ENCODE measurements at places on chromosomes 13 and 19.

GRCh38 chr13:20503088-20504083 is 22.3 kb downstream of the CRYL1 start:
- no peak for DNase-seq

GRCh38 chr19:6551607-6552450 is 21.0 kb downstream of the TNFSF9 start:
- DNase-seq = no peak

- DNase-seq = no peak
Observed at GRCh38 chr13:43405457-43405856, 381.3 kb downstream of the ENOX1 start.

- DNase-seq = no peak
Observed at GRCh38 chr19:1609680-1610474, 4.6 kb upstream of the UQCR11 start.

DNA sequence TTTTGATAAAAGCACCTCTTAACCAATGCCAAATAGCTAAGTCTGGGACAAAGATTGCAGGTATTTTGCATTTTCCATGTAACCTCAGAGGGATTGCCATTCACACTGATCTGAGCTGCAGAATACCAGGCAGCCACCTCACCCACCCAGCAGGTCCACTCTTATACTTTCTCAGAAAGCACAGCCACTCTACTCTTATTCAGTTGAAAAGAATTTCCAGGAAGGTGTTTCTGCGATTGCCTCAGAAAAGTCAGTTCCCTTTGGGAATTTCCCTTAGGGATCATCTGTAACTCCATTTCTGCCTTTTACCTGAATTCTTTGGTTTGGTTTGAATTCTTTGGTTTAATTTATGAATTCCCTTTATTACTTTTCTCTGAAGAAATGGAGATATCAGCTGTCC is 904 bp upstream of the ALOX5AP start:
- no peak for DNase-seq

DNA sequence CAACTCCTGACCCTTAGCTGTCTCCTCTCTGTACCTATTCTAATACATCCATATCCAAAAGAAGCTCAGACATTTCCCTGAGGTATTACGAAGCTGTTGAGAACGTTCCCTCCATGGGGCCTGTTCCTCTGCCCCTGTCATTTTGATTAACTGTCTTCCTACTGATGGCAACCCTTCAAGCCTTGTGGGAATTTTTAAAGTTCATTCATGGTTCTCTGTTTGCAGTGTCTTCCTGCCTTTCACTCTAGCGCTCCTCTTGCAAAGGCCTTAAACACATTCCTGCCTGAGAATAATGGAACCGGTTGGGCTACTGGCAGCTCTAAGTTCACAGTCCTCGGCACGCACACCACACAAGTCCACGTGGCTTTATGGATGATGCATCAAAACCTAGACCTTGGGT is 66.1 kb downstream of the LHFPL6 start:
- no peak for DNase-seq

- peak; percentile 37 for DNase-seq
Observed at GRCh38 chr13:39210961-39211534, 172.8 kb downstream of the NHLRC3 start.

- no peak for DNase-seq
Observed at GRCh38 chr13:23966691-23967615, 69.7 kb upstream of the C1QTNF9B start.

DNA sequence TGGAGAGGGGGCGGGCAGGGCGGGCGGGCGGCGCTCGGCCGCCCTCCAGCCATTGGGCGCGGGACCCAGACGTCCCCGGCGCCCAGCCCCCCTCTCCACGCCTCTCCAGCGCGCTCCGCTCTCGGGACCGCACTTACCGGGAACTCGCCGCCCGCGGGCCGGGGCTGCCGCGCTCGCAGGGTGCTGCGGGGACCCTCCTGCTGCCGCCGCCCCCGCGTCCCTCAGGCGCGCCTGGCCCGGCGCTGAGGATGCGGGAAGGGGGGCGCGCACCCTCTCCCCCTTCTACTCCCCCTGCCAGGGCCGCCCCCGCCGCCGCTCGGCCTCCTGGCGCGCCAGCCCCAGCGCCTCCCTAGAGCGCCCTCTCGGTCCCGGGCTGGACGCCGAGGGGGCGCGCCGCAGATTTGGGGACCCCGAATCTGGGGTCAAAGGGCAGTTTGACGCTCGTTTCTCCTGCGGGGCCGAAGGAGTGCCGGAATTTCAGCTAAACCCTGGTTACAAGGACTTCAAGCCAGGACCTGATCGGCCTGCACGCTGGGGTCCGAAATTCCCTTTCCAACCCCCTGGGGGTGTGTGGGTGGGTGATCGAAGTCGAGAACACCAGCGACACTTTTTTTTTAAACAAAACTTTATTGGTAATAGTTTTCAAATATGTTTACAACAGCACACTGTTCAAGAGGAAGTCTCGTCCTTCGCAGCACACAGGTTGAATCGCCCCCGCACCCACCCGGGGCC is 696 bp upstream of the SAMD1 start:
- peak; percentile 76 for DNase-seq

- DNase-seq = peak; percentile 90
Observed at GRCh38 chr19:43438291-43439031, 23.8 kb downstream of the TEX101 start.

Data from MG63 (cell line).